ENCODE measurements at places on chromosomes 16 and 17.

DNA sequence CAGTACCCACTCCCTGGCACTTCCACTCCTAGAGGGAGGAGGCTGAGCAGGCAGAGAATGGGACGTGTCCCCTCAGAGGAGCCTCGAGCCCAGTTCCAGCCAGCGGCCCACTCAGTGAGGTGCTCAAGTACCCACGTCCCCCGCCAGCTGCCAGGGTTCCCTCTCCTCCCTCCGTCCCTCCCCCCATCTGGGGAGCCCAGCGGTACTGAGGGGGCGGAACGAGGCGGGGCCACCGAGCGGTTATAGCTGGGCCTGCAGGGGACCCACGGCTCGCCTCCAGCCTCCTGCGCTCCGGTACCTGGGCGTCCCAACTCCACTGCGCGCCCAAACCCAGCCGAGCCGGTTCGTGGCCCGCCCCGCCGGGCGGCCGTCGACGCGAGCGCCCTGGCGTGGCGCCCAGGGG lies at the start of gene NPW:
NPW (plus strand) TSS at position 268 of the 403 bp plus-strand sequence.
- no peak for DNase-seq

DNA sequence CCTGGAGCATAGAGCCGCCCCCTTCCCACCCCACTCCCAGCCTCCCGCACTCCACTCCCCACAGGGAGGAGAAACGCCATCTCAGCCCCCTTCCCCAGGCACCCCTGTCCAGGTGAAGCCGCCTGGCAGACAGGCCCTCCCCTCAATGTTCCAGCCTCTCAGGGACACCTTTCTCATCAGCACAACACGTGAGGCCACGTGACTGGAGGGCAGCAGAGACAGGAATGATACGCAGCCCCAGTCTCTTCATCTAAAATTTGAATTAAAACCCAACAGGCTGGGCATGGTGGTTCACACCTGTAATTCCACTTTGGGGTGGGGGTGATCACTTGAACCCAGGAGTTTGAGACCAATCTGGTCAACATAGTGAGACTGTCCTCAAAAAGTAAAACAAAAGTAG lies 20.2 kb upstream of the AATK start:
- DNase-seq: no peak

- no peak for DNase-seq
These were observed 91.8 kb downstream of the CCDC182 start for GRCh38 chr17:57653279-57653678.

DNA sequence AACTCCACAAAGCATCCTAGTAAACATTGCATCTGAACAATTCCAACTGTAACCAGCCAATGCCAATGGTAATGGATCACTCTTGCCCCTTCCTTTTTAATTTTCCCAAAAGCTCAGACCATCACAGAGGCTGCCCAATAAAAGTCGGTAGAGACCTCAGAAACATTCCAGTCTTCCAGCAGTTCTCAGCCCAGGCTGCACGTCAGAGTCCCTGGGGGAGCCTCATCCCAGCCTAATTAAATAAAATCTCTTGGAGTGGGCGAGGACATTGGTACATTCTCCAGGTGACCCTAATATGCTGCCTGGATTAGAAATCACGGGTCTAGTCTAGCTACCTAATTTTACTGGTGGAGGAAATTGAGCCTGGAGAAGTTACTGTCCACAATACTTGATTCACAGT lies 117.1 kb upstream of the MYOCD start:
- no peak for DNase-seq

DNA sequence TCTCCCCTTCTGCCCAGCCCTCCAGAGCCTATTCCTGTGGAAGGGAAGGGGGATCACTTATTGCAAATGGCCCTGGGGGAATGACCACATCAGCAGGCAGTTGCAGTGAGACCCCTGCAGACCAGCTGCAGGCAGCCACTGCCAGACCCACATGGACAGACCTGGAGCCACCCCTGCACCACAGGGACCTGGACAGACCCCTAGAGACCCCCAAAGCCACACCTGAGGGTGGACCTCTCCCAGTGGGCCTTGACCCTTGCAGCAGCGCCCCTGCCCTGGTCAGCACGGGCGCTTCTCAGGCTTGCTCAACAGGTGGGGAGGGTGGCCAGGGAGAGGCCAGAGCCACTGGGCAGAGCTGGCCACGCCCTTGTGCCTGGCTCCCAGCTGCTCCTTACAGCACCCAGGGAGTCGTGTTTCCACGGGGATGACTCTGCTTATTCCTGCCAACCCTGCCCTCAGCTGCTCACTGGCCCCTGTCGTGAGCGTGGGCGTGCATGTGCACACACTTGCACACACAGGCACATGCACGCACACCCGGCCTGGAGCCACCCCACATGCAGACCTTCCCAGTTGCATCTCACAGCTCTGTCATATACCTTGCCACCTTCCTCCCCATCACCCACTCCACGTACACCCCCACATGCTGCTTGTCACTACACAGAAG lies 1.3 kb upstream of the SCN4A start:
- no peak for DNase-seq

- DNase-seq: no peak
These were observed 78.5 kb downstream of the SPECC1 start for GRCh38 chr17:20087538-20088250.

DNA sequence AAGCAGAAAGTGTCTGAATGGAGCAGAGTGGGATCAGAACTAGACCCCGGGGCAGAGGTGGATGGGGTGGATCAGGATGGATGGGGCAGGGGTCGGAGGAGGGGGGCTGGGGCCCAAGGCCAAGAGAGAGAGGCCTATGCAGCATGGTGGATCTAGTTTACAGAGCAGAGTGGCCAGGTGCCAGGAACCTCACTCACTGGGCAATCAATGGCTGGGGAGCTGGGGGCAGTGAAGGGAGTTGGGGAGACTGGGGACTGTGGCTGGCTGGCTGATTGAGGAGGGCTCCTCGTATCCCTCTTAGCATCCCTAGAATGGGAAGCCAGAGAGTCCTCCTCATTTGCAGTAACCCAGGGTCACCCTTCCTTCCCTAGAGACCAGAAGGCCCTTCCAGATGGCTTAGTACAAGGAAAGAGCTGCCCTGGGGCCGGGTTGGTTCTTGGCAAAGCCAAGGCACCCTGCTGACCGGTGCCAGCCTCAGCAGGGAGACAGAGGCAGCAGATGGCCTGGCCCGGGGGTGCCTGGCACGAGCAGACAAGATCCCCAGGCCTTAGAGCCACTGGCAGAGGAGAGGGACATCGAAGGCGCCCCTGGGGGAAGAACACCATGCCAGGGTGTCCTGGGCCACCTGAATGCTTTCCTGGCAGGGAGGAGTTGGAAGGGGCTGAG lies 36.8 kb downstream of the SRCIN1 start:
- DNase-seq: no peak

- DNase-seq: no peak
These were observed 24.3 kb downstream of the LITAF start for GRCh38 chr16:11562411-11562810.

DNA sequence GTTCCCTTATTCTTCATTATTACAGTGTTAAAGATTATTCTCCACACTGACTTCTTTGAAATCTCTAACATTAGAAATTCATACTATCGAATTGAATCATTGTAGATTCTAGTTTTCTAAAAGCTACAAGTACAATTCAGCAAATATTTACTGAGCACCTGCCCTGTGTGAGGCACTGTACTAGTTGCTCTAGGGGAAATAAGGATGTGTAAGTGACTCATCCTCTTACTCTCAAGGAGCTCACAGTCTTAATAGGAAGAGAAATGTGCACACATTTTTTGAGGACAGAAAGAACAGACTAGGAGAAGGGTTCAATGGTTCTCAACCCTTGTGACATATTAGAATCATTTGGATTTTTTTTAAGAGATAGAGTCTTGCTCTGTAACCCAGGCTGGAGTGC lies 7.7 kb upstream of the SLFN12L start:
- no peak for DNase-seq

DNA sequence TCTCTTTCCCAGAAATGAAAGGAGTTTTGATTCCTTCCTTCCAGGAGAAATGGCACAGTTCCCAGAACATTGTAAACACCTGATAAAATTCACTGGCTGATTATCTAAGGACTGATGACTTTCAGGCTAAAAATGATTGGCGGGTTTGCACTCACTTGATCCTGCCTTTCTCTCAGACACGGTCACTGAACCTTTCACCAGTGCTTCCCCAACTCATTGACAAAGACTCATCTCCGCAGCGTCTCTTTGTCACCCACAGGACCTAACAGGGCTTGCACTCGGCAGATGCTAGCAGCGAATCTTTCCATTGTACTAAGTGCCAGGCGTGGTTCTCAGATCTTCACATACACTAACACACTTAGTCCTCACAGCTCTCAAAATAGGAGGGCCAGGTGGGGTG lies 7.3 kb upstream of the DHRS7C start:
- DNase-seq: no peak

- DNase-seq: peak; percentile 55
These were observed 18.5 kb upstream of the TMIGD1 start for GRCh38 chr17:30352240-30352814.

DNA sequence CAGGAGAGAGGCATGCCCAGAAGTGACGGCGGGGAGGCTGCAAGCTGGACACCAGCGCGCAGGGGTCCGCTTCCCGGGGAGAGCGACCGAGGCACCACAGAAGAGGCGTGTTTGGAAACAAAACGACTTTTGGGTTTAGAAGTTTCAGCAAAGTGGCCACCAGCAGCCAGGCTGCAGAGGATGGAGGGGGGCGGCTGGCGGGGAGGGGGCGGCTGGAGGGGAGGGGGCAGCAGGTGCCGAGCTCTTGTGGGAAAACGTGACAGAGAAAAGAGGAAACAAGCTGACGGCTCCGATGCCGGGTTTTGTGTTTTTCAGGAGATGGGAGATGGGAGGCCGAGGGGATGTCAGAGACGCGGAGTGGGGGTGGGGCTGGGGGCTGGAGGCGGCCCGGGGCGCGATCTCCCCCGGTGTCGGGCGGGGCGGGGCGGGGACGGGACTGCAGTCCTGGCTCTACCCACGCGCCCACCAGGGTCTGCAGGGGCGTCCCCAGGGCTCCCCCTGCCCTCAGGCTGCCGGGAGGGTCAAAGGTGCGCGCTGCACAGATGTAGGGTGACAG lies 32.1 kb upstream of the RPH3AL start:
- no peak for DNase-seq

DNA sequence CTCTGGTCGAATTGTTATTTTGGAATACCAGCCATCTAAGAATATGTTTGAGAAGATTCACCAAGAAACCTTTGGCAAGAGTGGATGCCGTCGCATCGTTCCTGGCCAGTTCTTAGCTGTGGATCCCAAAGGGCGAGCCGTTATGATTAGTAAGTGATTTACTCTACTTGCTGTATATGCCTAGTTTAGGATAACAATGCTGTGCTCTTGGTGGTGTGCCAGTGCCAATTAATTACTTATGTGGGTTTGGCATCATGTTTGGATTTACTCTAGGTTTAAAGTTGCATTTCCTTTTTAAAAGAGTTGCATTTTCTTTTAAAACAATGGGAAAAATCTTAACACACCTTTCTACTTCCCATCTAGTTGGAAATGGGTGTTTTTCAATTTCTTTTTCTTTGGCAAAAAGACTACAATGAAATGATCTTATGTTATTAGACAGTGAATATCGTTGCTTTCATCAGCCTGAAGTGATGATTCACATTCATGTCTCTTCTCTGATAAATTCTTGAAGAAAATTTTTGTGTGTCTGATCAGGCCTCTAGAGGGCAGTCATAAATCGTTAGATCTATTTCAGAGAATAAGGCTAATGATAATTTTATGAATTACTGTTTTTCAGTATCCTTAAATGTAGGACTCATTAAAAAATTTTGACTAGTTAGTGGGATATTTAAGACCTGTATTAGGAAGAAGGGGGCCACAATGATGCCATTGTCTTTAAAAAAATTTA lies 5.6 kb downstream of the SF3B3 start:
- DNase-seq: no peak

GRCh38 chr16:70695331-70696070 lies 9.6 kb upstream of the MTSS2 start:
- no peak for DNase-seq

GRCh38 chr16:47258874-47259461 lies 115.2 kb upstream of the NETO2 start:
- DNase-seq: no peak

- DNase-seq: no peak
These were observed 176.4 kb upstream of the GSE1 start for GRCh38 chr16:85436636-85437165.

DNA sequence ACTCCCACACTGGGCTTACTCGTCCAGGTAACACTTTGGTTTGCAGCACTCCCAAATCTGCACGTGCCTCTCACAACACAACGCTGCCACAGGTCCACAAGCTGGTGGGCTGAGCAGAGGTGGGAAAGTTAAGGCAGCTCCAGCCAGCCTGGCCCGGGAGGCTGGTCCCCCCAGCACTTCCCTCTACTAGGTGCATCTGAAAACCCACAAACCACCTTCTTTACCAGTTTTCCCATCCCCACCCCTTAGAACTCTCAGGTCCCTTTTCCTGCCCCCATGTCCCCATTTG lies 1.4 kb upstream of the GAA start:
- no peak for DNase-seq
